ENCODE measurements at places on chromosomes 7 and 10.

DNA sequence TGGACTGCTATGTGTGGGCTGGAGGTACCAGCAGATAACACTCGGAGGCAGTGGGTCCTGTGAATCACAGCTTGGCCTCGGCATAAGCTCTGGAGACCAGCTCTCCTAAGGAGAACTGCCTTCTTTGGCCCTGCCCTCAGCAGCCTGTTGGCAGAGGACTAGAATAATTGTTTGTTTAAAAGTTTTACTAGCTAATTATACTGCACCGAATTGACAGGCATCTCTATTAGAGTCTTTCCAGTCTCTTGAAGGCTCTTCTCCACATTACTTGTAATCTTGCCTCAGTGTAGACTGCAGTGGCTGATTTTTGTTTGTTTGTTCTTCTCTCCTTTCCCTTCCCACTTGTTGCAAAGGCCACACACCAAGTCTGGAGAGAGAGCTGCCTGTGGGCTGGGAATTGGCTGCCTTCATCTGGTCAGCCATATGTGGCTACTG lies 183.2 kb downstream of the AUTS2 start:
- DNase-seq = no peak

DNA sequence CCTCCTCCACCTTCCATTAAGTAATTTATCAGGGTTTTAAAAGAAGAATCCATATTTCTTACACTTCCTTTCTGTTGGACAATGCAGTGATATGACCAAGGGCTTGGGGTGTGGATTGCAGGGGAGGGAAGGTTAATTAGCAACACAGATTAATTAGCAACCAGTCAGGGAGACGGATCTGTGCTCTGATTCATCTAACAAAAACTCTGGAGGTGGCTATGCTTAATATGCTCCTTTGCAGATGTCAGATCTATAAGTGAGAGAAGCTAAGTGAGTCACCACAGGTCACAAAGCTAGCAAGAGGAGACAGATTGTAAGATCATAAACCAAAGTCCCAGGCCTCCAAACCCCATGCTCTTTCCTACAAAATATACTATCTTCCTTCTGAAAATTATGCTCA lies 178.8 kb upstream of the ITGB1 start:
- peak; percentile 43 for DNase-seq

- no peak for DNase-seq
Observed at GRCh38 chr7:23123465-23123864, 17.9 kb downstream of the KLHL7 start.

DNA sequence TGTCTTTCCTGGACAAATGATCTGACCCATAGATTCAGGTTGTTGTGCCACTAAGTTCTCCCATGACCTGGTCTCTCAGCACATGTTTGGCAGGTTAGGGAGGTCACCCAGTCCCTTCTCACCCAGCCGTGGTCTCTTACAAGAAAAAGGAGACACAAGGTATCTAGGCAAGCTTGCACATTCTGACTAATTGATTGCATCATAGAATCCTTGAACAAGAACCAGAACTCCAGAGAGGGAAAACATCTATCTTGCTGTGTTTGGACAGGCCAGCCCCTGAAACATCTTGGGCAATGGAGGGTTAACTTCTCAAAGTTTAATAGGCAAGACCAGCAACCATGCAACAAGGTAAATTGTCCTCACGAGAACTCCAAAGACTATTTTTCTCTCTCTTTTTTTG lies 8.5 kb upstream of the HK1 start:
- DNase-seq = no peak

DNA sequence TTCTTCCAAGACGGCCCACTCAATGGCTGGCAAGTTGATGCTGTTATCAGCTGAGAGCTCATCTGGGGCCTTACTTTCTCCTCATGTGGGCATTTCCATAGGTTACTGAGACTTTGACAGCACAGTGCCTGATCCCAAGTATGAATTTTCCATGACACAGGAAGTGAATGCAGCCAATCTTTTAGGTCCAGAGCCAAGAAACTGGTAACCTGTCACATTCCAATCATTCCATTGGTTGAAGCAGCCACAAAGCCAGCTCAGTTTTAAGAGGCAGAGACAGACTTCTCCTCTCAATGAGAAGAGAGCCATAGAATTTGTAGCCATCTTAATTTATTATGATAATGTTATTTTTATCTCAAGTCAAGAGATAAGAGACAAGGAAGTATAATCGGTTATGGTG lies 775.5 kb downstream of the CNTNAP2 start:
- no peak for DNase-seq

- DNase-seq = no peak
Observed at GRCh38 chr10:12349629-12350166, 351 bp downstream of the CAMK1D start.

- DNase-seq = no peak
Observed at GRCh38 chr7:14859267-14859666, 43.3 kb downstream of the DGKB start.

GRCh38 chr10:103181244-103181643 lies 11.8 kb downstream of the NT5C2 start:
- no peak for DNase-seq
